ENCODE measurements at places on chromosomes 7 and 10.

- no peak for DNase-seq
Observed at GRCh38 chr10:53770903-53771302, 998.3 kb upstream of the MBL2 start.

GRCh38 chr7:133528796-133529195 lies 275.9 kb downstream of the EXOC4 start:
- DNase-seq: no peak

GRCh38 chr7:111960984-111961383 lies 245.2 kb downstream of the DOCK4 start:
- no peak for DNase-seq

DNA sequence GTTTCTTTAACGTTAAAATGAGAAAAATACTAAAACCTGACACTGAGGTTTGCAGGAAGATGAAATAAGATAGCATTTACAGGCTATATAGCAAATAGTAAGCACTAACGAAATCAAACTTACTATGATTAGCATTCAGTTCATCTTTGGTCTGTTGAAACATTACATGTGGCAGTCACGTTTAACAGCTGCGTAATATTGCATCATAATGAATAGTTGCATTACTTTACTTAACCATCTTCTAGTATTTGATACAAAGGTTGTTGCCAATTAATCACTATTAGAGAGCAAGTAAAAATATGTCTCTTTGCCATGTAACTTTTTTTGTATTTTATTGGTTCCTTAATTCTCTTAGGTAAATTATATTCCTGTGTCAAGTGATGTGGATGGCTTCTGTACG lies 131.8 kb upstream of the GHITM start:
- no peak for DNase-seq

DNA sequence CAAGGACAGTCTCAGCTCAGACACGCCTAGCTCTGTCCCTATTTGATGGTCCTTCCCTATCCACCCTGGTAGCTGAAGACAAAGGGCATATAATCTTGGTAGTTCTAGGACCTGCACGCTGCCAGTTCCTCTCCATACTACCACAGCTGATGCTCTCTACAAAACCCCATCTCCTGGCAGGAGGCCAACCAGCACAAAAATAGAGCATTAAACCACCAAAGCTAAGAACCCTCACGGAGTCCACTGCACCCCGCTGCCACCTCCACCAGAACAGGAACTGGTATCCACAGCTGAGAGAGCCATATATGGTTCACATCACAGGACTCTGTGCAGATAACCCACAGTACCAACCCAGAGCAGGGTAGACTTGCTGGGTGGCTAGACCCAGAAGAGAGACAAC lies 299.4 kb downstream of the LRRTM3 start:
- no peak for DNase-seq

- no peak for DNase-seq
Observed at GRCh38 chr10:58836991-58837575, 324.4 kb downstream of the BICC1 start.

DNA sequence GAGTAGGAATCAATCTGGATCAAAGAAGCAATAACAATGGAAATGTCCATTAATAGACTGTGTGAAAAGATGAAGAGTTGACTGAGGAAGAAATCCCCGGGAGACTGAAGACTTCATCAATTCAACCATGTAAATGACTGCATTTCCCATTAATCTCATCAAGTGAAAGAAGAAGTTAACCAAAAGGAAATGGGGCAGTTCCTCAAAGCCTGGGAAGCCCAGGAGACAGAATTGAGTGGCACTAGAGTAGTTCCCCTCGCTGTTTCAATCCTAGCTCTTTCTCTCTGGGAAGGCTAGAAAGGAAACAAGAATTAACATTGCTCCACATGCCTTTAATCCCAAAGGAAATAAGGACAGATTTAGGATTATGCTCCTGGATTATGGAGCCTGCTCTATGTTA lies 4.8 kb upstream of the OR6V1 start:
- no peak for DNase-seq

- DNase-seq: no peak
Observed at GRCh38 chr7:74074770-74075169, 8.8 kb upstream of the LIMK1 start.

- no peak for DNase-seq
Observed at GRCh38 chr7:135169141-135169963, 1.2 kb downstream of the CYREN start.

DNA sequence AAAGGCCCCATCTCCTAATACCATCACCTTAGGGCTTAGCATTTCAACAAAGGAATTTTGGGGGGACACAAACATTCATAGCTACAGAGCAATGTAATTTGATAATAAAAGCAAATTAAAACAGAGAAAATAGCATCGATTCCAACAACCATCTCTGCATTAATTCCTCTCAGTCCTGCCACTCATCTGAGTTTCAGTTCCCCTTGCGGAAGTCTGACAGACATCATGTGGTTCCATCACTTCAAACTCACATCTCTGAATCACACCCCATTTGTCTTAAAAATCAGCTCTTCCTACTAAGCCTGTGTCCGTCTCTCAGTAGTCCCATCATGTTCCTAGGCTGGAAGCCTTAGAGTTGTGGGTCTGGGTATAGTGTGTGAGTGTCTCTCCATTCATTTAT lies 3.6 kb downstream of the ADCK2 start:
- DNase-seq: no peak

DNA sequence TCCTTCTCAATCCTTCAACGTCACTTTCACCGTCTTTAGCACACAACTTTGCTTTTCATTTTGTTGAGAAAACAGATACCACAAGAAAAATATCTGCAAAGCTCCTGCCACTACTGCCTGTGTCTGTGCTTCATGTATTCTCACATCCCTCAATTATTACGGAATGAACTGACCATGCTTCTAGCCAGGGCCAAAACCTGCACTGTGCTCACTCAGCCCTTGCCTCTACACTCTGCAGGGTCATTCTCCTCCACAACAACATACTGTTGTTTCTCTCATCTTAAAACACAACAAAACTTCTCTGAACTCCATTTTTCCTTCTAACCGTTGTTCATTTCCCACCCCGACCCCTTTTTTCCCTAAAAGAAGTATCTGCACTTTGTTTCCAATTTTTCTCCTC lies 29.5 kb downstream of the BMPR1A start:
- no peak for DNase-seq

DNA sequence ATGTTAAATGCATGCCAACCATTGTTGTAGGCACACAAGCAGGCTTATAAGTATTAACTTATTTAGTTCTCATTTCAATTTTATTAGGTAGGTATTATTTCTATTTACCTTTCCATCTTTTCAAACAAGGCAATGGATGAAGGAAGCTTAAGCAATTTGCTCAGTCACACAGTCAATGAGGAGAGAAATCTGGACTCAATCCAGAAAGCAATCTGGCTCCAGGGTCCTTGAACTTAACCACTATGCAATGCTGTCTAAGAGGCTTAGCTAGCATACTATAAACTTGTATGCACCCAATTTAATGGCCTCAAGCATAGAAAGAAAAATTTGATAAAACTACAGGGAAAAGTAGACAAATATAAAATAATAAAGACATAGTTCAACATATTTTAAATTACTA lies 88.6 kb downstream of the VWDE start:
- no peak for DNase-seq

DNA sequence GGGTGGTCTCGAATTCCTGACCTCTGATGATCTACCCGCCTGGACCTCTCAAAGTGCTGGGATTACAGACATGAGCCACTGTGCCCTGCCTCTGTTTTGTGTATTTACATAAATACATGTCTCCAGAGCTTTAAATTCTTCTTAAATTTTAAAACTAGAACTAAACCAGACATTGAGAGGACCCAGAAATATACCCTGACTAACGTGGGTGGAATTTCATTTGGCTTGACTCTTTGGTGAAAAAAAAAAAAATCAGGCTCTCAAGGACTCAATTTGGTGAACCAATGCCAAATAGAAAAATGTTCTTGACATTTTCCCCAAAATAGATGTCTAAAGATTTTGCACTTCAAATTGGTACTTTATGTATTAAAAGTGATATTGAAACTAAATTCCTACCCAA lies 16.6 kb upstream of the FAS start:
- DNase-seq: no peak

- DNase-seq: peak; percentile 65
Observed at GRCh38 chr7:28922624-28923331, 35.4 kb downstream of the TRIL start.

GRCh38 chr10:13399236-13399635 lies 51.1 kb upstream of the SEPHS1 start:
- DNase-seq: no peak

- DNase-seq: no peak
Observed at GRCh38 chr10:6795541-6795940, 215.5 kb upstream of the PRKCQ start.

DNA sequence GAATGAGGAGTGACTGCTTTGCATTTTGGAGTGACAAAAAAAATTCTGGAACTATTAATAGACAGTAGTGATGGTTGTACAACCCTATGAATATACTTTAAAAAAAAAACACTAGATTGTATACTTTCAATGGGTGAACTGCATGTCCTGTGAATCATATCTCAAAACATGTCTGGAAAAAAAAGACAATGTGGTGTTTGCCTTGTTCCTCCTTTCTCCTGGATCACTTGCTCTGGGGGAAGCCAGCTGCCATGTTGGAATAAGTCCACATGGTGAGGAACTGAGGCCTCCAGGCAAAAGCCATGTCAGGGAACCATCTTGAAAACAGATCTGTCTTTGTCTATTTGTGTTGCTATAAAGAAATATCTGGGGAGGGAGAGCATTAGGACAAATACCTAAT lies 39.5 kb upstream of the YAE1 start:
- DNase-seq: no peak

- no peak for DNase-seq
Observed at GRCh38 chr10:77284797-77285196, 352.8 kb downstream of the KCNMA1 start.

DNA sequence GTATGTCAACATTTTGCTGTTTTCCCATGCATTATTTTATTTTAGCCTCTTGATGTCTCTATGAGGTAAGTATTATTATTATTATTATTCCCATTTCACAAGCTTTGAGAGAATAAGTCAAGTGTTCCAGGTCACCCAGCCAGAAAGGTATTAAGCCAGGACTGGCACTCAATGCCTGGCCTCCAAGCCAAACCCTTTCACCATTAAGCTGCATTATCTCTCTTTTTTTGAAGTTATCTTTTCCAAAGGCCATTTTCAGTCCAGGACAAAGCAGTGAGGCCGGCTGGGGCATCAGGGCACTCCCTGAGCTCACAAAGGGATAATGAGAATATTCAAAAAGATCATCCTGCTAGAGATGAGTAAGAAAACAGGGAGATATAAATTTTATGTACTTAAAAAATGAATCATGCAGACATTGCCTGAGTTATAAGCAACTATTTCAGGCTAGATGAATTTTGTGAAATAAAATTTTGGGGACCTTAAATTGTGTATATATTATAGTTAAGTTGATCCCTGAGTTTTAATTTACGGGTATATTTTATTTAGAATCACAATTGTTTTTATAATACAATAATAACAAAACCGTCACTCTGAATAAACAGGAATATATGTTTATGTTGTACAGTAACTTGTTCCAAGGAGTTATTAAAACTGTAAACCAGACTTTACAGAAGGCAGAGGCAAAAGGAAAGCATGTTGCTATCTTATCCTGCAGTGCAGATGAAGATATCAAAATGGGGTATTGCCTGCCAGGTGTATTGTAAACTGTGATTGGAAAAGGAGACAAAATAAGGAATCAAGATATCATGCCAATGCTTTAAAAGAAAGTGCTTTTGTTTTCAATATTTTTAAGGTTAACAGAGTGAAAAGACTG lies 51.3 kb upstream of the CAV2 start:
- DNase-seq: no peak

DNA sequence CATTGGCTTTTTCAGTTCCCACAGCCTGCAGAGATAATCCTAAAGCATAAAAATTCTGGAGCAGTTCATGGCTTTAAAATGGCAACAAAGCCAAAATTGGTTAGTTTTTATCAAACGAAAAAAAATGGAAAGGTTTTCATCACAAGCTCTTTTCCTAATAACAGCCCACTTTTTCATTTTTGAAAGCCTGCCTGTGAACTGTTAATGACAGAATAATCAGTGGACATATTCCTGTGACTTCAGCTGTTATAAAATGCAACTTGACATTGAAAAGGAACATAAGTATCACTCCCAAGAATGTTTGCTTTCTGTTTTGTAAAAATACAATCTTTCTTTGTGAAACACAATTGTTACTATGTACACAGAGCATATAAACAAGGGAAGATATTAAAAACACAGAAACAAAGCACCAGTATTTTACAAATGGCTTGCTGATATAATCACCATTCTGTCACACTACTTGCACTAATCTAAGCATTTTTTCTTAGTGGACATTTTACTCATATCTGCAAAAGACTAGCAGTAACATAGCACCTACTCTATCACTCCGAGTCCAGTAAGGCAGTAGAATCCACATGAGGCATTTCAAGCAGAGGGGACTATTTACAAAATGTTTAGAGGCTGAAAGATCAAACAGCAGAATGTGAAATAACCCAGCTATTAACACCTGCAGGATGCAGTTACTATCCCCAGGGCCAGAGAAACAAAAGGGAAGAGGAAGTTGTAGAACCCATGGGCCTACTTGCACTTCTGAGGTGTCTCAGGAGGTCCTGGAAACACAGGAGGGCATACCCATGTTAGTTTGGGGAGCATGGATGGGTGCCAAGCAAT lies 26.4 kb downstream of the MACC1 start:
- DNase-seq: no peak

DNA sequence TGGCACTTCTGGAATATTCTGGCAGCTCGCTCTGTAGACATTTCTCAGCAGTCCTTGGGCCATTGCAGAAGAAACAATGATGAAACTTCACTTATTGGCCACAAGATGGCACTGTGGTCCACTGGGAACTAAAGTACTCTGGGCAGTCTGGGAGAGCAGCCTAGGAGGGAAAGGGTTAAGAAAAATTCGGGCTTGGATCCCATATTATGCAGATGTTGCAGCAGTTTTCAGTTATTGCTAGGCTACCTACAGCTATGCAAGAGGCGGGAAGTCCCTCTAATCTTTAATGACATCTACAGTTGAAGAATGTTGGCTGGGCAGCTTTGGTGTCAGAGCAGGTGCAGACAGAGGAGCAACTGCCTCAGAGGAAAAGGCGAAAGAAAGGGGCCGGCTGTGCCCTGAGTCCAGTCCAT lies 201.7 kb upstream of the PRSS58 start:
- no peak for DNase-seq

- no peak for DNase-seq
Observed at GRCh38 chr7:48420206-48420605, 248.9 kb downstream of the ABCA13 start.

- no peak for DNase-seq
Observed at GRCh38 chr7:44059219-44060090, 5.9 kb downstream of the PGAM2 start.

GRCh38 chr10:34150103-34150502 lies 665.0 kb downstream of the PARD3 start:
- no peak for DNase-seq

- no peak for DNase-seq
Observed at GRCh38 chr7:29372351-29373090, 177.9 kb downstream of the CHN2 start.

- no peak for DNase-seq
Observed at GRCh38 chr10:34157501-34157900, 657.6 kb downstream of the PARD3 start.

- DNase-seq: no peak
Observed at GRCh38 chr7:111560773-111561653, 1.3 kb downstream of the IMMP2L start.

GRCh38 chr10:132742837-132743194 lies 43.1 kb downstream of the NKX6-2 start:
- no peak for DNase-seq

Data from dorsolateral prefrontal cortex (tissue), 122 donors.